Cardiac muscle cell (in vitro differentiated cells and primary cell): ENCODE measurements at places on chromosomes 1 and 21. TPM values are rescaled to one million over a fixed set of nuclear protein-coding genes. Genes with fewer than 3 reads are reported as not detected.

DNA sequence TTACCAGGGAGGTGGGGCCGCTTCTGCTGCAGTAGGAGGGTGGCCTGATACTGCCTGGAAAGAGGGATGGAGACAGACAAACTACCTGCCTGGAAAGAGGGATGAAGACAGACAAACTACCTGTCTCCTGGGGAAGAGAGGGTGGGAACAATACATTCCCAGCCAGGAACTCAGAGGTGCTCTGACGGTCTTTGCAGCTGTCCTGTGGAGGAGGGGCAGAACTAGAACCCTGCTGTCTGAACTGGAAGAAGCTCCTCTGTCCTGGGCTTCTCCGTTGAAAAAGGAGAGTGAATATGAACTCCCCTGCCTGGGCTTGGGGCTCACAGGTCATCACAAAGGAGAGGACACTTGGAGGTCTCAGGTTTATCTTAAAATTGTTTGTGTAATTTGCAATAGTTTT, 40.3 kb upstream of the ETV3 start:
- DNase-seq = no peak

DNA sequence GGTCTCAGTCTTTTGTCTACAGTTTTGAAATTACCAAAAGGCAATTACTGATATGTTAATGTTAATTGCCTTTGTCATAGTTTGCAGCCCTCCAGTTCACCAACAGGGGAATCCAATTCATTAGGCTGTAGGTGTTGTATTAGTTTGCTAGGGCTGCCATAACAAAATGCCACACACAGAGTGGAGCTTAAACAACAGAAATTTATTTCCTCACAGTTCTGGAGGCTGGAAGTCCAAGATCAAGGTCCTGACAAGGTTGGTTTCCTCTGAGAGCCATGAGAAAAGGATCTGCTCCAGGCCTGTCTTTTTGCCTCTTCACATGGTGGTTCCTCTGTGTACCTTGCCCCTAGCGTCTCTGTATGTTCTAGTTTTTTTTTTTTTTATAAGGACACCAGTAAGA, 1.3 kb downstream of the RTCA start:
- no peak for DNase-seq

DNA sequence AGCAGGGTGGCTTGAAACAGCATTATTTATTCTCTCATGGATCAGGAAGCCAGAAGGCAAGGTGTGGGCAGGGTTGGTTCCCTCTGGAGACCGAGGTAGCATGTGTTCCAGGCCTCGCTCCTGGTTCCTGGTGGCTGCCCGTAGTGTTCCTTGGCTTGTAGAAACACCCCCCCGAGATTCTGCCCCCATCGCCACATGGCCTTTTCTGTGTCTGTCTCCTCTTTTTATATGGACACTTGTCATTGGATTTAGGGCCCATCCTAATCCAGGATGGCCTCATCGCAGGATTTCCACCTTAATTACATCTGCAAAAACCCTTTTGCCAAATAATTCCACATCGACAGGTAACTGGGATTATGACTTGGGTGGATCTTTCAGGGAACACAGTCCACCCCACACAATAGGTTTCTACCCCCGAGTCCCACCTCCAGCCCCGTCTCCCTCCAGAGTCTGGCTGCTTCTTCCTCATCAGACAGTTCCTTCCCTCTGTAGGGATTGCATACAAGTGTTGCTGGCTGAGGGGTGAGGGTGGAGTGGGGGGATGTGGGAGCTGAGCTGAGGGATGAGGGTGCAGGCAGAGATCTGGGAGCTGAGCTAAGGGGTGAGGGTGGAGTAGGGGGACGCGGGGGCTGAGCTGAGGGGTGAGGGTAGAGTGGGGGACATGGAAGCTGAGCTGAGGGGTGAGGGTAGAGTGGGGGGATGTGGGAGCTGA, 12.3 kb upstream of the NPHP4 start:
- DNase-seq = no peak

The LCK gene
- total RNA-seq = 0.18 TPM in 1 of 2 replicates, not detected in the other

The SMYD3 gene
- total RNA-seq = 47.2 and 48.0 TPM in 2 replicates
